ENCODE measurements at places on chromosomes 7 and 10.

DNA sequence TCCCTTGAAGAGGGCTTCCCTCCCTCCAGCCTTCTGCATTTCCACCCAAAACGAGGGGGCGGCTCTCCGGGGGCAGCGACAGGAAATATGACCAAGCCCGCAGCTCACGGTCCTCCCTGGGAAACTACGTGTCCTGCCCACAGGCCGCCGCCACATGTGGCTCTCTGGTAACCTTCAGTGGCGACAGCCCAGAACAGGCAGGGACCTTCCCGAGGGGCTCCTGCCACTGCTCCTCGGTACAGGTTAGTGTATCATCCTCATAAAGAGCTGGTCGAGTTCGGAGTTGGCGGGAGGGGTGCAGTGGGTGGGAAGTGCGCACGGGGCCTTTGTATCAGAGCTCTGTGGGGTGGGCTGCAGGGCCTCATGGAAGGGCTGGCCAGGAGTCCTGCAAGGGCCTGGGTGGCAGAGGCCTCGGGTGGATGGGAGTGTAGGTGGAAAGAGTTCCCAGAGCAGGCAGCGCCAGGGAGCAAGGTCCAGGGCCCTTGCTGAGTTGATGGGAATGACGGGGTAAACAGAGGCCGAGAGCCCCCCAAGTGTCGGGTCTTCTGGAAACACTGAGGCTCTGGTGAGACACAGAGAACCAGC is 66.0 kb downstream of the TCERG1L start:
- DNase-seq = no peak

DNA sequence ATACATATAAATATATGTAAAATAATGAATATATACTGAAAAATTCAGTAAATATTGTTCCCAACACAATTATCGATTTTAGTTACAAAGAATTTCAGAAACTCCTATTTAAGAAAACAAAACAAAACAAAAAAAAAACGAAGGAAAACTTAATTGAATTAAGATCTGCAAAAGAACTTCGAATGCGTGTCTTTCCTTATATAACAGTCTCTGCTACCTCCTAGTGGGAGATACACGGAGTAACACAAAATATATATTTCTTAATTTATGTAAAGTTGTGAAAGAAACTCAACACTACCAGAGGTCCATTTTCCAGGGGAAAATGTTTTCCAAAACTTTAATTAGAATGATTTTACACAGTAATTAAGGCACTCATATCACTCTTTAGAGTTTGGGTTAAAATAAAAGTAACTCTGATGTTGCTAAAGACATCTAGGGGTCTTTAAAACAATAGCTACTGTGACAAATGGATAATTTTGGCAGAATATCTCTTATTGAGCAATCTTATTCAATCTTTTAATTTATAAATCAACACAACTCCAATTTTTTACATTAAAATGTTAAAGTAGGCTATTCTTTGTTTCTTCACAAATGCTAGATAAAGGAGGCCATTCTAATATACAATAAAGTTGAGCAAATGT is 41.6 kb downstream of the NEBL start:
- no peak for DNase-seq

GRCh38 chr10:13614530-13615332 is 28.0 kb downstream of the PRPF18 start:
- no peak for DNase-seq

GRCh38 chr10:84336406-84337090 is 8.2 kb downstream of the CCSER2 start:
- DNase-seq = no peak

DNA sequence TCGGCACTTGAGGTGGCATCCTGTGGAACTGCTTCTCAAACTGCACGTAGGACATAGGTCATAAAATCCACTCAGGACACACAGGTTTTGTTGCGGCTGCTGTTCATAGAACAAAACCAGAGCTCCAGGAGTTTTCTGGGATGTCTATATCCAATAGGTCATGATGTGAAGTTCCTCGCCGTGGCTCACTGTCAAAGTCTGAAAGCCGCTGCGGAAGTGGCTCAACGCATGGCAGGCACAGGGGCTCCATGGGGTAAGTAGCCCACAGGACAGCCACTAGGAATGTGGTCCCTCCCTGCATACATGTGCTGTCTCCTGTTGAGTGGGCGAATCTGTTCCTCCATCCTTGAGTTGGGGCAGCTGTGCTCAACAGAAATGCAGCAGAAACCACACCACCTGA is 72.2 kb downstream of the PRKAG2 start:
- DNase-seq = no peak

- DNase-seq = no peak
Observed at GRCh38 chr7:119270045-119270464, 1002.9 kb upstream of the KCND2 start.

DNA sequence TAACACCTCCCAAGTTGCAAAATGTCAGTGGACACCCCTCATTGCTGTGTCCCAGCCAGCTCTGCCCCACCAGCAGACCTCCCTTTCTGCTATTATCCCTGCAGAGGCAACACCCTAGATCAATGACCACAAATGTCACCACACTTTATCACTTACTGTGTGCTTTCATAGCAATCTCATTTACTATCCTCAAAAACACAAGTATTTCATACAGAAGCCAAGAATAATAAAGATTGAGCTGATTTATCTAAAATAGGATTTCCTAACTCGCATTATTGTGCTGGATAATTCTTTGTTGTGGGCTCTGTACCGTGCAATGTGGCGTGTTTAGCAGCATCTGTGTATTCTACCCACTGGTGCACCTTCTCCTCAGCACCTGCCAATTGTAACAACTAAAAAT is 13.2 kb upstream of the ABCB5 start:
- no peak for DNase-seq

DNA sequence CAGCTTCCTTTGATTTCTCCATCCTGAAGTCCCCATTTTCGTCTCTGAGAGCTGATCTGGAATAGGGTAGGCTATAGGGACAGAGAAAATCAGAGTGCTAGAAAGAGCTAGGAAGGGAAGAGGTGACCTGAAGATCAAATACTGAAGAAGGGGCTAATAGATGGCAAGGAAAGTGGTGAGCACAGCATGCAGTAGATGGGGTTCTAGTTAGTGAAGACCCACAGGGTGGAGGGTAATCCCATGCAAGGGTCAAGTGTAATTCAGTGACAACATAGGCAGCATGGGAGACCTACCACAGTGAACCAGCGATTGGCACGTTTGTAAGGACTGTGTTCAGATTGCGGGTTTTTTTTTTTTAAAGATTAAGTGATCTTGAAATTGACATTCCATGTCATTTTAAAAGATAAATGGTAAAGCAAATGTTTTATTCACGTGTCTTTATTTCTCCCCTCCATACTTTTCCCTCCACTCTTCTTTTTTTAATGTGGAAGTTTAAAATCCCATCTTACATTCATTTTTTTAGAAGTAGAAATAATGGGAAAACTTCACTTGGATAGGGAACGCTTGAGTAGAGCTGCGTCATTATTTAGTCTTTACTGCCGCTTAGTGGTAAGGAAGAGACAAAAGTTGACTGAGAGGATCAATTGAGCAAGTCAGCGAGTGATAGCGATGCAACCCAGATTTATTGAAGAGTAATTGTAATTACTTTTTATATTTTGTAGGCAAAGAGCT is 21.0 kb upstream of the ABI1 start:
- no peak for DNase-seq

GRCh38 chr7:100079024-100079560 is 2.4 kb downstream of the ZNF3 start:
- DNase-seq = no peak

DNA sequence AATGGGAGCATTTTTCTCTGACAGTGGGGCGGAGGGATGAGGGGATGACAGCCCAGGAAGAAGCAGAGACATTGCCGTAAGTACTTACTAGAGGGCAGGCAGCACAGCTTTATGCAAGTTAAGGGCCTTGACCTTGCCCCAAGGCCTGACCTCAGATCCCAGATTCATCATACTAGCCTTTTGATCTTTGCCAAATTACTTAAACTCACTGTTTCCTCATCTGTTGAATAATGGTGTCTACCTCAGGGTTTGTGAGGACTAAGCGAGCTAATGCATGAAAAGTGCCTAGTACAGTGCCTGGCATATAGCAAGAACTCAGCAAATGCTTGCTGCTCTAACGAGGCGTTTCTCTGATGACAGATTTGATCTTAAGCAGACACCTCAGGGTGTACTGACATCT is 3.5 kb upstream of the SEMA4G start:
- no peak for DNase-seq

DNA sequence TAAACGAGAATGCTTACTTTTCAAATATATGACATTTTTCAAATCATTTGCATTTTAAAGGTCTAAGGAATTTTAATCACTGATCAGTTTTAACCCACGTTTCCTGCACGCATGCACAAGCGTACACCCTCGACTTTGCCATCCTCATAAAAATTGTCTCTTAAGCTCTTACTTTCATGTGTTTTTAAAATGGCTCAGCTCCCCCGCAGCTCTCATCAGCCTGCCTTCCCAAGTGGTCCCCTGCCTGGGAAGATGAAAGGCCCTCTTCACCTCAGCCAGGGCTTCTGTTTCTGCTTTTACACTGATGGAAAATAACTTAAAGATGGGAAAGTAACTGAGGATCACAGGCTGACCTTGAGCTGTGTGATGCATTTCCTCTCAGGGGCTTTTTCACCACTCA is 131.6 kb upstream of the LSM8 start:
- no peak for DNase-seq

DNA sequence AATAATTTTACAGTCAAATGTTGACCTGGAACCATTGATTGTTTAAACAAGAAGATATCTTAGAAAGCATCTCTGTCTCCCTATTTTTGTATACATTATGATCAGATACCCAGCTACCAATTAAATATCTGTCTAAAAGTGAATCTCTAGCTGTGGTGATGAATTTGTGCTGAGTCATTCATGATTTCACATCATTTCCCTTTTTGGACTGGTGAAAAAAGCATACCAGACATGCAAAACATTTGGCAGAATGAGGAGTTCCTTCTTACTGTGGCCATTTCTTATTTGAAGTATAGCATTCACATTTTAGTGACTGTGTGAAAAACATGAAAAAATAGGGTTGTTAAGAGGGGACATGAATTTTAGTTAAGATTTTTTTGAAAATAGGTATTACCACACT is 98.0 kb upstream of the GATA3 start:
- DNase-seq = no peak

DNA sequence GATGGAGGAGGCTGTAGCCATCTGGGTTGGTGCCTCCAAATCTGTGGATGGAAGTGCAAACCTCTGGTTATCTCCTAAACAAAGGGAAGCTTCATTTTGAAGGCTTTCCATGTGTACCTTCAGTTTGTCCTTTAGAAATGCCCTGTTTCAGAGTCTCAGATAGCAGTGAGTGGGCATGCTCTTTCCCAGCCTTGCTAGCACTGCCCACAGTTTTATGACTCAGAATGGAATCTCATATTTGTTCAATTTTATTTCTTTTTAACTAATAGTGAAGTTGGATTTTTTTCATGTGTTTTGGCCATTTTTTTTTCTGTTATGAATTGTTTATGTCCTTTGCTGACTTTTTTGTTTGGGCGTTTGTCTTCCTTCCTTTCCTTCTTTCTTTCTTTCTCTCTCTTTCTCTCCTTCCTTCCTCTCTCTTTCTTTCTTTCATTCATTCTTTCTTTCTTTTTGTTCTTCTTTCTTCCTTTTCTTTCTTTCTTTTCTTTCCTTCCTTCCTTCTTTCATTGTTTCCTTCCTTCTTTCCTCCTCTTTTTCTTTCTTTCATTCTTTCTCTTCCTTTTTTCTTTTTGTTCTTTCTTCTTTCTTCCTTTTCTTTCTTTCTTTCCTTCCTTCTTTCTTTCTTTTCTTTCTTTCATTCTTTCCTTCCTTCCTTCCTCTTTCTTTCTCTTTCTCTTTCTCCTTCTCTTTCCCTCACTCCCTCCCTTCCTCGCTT is 25.6 kb downstream of the PRF1 start:
- DNase-seq = no peak

GRCh38 chr10:29857843-29858701 is 201.3 kb downstream of the JCAD start:
- no peak for DNase-seq

DNA sequence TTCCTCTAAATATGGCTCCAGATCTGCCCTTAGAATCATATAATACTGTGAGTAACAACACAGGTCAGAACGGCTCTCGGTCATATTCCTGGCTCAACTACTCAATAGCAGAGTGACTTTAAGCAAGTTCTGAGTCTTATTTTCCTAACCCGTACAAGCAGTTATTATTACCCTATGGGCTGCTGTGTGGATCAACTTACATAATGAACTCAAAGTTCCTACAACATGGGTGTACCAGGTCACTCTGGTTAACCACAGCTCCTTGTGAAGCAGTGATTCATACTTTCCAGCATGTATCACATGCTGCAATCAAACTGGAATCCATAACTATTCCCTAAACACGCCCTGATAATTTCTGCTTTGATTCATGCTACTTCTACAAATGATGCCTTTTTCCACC is 107.3 kb downstream of the LRRN3 start:
- no peak for DNase-seq

- no peak for DNase-seq
Observed at GRCh38 chr10:70508912-70509756, 30.6 kb downstream of the PALD1 start.

GRCh38 chr7:45421806-45422205 is 152.4 kb upstream of the ADCY1 start:
- DNase-seq = no peak

DNA sequence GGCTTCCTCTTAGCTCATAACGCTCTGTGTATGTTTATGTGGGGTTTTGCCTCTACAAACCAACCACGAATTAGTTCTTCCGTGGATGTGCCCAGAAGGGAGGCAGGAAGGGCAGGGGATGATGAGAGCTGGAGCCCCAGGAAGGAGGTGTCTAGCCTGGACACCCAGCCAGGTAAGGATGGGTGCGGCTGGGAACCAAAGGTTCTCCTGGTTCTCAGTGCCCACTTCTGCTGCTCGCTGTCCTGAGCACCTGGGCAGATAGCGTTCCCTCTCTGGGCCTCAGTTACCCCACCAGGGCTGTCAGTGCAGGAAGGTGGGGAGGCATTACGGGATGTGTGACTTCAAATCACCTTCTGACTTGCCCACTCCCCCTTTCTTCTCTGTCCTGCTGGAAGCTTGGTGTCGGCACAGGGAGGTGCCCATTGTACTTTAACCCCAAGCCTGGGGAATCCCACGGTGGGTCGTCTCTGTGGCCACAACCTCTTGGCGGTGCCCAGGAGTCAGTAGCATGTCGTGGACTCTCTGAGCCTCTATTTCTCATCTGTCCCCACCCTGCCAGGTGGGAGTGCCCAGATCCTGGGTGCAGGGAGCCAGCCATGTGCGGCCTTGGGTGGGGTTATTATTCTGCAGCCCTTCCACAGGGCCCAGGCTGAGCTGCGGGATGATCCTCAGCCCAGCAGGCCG is 18.7 kb upstream of the PCBD1 start:
- DNase-seq = no peak

GRCh38 chr10:100303724-100304319 is 17.3 kb upstream of the BLOC1S2 start:
- no peak for DNase-seq

- no peak for DNase-seq
Observed at GRCh38 chr10:90675621-90676020, 182.2 kb downstream of the HTR7 start.

DNA sequence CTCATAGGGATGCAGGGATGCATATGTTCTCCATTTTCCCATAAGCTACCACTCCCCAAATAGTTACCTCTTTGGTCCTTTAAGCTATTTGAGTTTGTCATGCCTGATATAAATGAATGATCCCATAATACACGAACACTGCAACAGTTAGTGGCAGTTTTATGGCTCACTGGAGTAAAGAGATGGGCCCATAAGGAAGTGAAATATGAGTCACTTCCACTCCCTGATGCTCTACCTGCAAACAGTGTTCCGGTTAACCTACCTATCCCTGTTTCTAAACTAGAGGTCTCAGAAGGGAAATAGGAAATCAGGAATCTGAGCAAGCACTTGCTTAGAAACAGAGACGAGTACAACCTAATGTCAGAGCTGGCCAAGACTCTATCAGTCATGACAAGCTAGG is 71.7 kb downstream of the CALD1 start:
- no peak for DNase-seq

- no peak for DNase-seq
Observed at GRCh38 chr7:138186951-138187351, 110.7 kb downstream of the AKR1D1 start.
